NCI-H1694 treated with DMSO at 0.1 percent for 48 hours (cell line): ENCODE measurements at places on chromosomes 16 and 17.

GRCh38 chr16:79932572-79932971, 332.0 kb upstream of the MAF start:
- DNase-seq, result no peak

GRCh38 chr17:16986391-16986790, 14.5 kb upstream of the TNFRSF13B start:
- no peak for DNase-seq

- DNase-seq, result no peak
Observed at GRCh38 chr17:60303406-60304099, 88.4 kb downstream of the USP32 start.

DNA sequence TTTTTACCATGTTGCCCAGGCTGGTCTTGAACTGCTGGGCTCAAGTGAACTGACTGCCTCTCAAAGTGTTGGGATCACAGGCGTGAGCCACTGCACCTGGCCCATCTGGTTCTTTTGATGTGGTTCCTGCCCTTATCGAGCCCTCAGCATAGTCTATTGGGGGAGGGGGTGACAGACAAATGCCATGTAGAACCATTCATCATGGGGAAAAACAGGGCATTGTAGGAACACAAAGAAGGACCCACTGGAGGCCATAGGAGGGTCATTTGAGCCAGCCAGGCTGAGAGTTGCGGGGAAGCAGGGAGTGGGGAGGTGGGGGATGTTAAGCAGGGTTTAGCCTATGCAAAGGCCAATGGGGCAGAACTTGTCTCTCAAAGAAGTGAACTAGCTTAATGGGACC, 11.9 kb downstream of the SEC14L5 start:
- no peak for DNase-seq

GRCh38 chr16:1055557-1055924, 17.0 kb upstream of the SSTR5 start:
- no peak for DNase-seq

DNA sequence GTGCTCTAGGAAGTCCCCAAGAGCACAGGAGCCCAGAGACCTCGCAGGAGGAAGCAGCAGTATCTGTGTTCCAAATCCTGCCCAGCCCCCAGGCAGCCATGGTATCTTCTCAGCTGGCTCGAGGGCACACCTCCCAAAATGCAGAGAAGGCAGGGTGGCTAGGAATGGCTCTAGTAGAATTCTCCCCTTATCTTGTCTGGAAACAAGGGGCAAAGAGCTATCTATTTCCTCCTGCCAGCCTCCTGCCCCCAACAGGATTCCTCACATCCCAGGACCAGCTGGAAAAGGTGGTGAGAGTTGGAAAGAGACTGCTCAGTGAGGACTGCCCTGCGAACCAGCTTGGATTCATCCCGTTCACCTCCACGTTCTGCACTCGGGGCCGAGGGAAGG, 8.6 kb upstream of the TSPOAP1 start:
- no peak for DNase-seq

DNA sequence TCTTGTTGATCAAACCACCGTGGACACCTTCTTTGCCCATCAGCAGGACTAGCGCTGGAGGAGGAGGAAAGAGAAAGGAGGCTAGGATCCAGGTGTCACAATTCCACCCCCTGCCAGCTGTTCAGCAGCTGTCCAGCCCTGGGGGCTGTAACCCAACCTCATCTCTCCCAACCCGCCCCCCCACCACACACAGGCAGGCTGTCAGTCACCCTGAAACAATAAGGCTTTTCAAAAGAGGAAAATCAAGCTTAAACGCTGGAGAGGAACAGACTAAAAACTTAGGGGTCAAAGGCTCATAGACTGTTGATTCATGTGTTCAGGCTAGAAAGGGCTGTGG, 2.4 kb downstream of the PFN1 start:
- no peak for DNase-seq

DNA sequence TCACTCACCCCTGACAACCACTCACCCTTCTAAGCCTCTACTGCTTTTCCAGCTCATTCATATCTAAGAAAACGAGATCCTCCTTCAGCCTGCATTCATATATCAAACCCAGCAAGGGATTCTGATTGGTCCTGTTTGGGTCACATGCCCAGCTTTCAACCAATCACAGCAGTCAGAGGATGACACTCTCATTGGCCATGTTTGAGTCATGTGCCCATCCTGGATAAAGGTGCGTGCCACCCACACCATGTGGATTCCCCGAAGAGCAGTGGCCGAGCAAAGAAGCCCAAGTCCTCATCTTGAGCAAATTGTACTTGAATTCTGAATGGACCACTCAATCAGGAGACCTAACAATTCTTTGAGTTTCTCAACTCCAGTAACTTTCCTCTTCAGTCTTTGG, 45.0 kb downstream of the SCNN1G start:
- DNase-seq, result no peak

GRCh38 chr16:1047123-1047522, 25.4 kb upstream of the SSTR5 start:
- no peak for DNase-seq

DNA sequence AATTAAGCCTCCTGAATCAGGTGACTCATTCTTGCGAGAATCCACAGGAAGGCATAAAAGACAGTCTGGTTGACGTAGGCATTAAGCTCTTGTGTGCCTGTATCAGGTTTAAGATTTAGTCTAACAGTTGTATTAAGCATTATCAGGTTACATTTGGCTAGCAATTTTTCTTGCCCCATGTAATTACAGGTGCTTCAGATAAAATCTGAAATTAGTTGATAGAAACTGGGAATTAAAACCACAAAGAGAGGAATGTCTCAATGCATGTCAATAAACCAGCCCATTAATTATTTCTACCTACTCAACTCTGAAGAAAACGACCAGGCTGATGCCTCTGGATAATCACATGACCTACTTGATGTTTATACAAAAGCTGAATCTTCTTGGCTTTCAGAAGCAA, 217.2 kb downstream of the CA10 start:
- no peak for DNase-seq

GRCh38 chr16:69049603-69050375, 55.7 kb upstream of the HAS3 start:
- no peak for DNase-seq

GRCh38 chr17:17983376-17983775, 10.7 kb downstream of the DRC3 start:
- DNase-seq, result no peak

DNA sequence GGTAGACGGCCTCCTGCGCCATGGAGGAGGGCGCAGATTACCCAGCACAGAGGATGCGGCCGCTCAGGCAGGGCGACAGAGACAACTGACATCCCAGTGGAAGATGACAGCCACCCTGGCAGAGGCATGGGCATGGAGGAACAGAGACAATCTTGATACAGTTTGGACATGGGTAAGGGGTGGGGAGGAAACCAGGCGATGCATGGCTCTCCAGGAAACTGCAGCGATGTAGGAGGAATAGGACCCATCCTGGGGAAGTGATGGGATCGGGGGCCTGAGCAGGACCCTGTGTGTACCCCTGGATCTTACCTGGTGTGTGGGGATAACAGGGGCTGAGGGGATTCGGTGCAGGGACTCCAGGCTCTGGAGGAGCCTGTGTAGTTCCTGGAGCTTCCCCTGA, 4.6 kb downstream of the OSBPL7 start:
- DNase-seq, result no peak

DNA sequence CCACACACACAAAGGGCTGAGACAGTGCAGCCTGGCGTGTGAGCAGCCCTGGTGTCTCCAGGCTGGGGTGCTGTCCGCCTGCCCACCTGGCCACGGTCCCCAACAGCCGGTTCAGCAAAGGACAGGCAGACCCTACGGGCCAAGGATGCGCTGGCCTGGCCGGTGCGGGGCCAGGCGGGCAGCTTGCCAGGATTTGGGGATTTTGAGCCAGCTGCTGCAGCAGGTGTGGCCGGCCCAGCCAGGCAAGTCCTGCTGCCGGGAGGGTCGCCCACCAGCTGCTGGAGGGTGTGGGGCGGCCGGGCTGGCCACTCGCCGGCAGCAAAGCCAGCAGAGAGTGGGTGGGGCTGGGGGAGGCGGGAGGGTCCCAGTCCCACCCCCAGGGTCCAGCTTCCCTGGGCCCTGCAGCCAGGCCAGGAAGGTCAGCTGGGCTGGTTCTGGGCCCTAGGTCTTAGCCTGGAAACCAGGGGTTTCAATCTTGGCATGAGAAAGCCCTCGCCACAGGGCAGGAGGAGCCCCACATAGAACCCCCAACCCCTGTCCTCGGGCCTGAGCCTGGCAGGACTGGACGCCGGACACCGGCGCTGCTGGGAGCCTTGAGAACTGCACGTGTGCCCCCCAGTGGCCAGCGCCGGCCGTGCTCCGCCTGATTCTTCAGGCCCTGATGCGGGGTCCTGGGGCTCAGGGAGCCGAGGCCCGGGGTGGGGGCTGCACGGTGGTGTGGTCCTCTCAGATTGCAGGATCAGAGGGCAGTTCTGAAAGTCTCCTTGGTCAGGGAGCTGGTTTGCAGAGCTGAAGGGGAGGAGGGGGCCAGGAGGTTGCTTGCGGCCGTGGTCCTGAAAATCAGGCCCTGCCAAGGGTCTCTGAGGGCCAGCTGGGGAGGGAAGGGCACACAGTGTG, 17.6 kb upstream of the SSTR5 start:
- no peak for DNase-seq

DNA sequence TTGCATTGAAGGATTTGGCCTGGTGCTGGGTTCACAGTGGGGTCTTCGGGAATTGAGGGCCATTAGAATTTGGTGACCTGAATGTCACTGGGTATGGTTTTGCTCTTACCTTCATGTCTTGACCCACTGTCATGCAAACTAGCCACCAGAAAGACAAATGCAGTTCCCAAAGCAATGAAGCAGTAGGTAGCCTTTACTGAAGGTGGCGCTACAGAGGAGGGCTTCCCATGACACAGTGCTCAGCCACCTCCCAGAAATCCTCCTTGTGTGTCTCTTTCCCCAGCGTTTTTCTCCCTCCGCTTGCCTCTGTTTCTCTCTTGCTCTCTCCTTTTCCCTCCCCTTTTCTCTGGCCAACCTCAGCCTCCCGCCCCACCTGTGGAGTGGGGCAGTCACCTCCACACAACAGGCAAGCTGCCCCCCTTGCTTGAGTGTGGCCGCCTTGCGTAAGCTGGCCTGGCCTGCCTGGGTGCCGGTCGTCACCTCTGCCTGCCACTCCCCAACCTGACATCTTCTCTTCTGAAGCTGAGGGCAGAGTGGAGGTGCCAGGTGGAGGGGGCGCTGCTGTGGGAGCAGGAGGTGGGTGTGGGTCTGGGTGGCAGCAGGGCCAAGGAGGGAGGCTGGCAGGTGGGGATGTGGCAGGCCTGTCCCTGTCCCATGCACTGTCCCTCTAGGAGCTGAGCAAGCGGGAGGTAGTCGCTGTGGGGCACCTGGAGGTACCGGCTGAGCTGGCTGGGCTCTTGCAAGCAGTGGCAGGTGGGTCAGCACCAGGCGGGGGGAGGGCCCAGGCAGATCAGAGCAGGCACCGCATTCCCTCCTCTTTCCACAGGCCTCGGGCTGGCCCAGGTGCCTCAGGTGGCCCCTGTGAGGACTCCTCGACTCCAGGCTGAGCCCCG, 34.7 kb downstream of the MYO15A start:
- DNase-seq, result peak; percentile 57

DNA sequence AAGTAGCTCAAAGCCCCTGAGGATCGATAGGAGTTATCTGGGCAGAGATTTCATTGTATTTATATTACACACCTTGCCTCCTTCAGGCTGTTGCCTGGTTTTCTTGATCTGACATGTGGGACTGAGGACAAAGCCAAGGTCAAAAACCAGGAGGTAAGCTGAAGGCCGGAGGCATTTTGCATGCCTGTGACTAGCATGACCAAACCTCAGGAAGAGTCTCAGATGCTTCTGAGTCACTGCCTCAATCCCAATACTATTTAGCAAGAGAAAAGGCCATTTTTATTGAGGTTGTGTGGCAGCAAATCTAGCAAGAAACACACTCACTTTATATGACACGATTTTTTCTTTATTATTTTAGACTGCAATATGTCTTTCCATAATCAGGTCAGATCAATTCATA, 968.1 kb downstream of the CDH11 start:
- DNase-seq, result no peak

DNA sequence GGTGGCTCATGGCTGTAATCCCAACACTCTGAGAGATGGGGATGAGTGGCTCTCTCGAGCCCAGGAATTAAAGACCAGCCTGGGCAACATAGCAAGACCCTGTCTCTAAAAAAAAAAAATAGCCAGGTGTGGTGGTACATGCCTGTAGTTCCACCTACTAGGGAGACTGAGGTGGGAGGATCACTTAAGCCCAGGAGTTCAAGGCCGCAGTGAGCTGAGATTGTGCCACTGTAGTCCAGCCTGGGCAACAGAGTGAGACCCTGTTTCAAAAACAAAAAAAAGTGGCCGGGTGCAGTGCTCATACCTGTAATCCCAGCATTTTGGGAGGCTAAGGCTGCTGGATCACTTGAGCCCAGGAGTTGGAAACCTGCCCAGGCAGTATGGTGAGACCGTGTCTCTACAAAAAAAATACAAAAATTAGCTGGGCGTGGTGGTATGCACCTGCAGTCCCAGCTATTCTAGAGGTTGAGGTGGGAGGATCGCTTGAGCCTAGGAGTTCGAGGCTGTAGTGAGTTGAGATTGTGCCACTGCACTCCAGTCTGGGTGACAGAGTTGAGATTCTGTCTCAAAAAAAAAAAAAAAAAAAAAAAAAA, 3.0 kb downstream of the C16orf54 start:
- DNase-seq, result no peak

DNA sequence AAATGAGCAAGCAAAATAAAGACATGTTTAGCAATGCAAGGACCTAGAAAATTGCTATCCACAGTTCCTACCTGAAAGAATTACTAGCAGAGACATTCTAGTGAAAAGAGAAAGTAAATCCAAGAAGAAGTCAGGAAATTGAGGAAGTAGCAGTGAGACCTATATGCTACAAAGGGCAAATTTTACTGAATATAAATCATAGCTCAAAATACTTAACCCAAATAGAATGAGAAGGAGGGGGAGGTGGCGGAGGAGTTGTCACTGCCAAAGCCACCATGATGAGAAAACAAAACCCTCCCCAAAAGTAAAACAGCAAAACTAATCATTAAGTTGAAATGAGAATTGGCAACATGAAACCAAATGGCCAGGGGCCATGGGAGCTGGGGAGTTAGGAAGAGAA, 39.3 kb downstream of the PITPNM3 start:
- DNase-seq, result no peak

DNA sequence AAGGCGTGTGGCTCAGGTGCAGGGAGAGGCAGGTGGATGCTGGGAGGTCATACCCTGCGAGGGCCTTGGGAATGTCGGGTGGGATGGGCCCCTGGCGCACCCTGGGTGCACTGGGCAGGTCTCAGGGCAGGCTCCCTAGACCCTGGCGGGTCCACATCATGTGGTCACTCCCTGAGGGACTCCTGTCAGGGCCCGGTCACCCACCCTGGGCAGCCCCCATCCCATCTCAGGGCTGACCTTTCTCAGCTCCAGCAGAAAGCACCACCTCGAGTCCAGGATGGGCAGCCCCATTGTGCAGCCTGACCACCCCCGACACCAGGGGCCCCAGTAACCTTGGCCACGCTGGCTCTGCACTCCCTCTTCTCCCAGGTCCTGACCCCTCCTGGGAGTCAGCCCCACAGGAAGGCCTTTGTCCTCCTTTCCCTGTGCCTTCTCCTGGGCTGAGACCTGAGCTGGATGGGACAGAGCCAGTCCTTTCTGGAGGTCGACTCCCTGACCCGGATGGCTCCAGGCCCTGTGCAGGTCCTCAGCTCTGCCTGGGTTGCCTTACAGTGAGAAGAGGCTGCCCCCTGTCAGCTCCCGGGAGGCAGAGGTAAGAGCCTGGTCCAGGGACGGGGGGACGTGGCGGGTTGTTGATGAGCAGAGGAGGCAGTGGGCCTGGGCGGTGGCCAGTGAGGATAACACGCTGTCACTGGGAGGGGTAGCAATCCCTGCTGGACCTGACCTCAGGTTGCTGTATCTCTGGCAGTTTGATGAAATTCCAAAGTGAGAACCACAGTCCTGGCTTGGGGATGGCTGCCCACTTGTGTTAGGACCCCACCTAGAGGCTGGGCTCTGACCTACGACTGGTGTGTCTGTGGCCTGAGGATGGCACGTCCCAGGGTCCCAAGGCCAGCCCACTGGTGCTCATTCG, 77.9 kb downstream of the GOSR1 start:
- no peak for DNase-seq
